Stimulated activated CD4-positive, alpha-beta T cell treated with anti-CD3 and anti-CD28 coated beads, TNF-alpha, amount 100 ng/mL, for 4 hours (primary cell): ENCODE measurements at places on chromosomes 3 and 15.

DNA sequence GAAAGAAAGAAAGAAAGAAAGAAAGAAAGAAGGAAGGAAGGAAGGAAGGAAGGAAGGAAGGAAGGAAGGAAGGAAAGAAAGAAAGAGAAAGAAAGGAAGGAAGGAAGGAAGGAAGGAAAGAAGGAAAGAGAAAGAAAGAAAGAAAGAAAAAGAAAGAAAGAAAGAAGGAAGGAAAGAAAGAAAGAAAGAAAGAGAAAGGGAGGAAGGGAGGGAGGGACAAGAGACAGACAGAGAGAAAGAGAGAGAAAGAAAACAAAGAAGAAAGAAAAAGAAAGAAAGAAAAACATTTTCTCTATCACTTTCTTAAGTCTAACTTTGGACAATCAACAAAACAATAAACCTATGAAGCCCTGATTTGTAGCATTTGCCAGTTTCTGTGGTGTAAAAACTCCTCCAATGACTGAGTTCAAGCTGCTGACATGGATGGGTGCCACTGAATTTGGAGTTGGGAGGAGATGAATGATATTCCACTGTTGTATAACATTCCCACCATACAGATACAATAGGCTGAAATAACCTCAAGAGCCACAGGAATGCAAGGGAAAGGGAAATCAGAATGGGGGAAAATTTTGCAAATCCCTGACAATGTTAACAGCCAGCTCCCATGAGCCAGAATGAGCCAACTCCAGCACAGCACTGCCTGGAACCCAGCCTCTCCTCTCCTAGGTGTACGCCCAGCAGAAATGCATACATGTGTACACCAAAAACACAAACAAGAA is 15.0 kb upstream of the RTP3 start:
- DNase-seq, result no peak

DNA sequence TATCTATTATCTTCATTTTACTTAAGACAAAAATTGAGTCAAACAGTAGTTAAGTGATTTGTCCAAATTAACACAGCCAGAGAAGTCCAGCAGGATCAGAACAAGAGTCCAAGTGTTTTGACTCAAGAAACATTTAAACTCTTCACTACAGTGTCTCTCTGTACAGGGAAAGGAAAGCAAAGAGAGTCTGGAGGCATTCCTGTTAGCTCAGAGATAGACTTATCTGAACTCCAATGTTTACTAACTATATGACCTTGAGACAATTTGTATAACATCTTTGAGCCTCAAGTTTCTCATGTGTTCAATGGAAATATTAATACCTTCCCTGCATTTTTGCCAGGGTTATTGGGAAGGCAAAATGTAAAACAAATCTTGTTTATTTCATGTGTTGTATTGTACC is 849.1 kb downstream of the DIPK2A start:
- no peak for DNase-seq

GRCh38 chr3:151227266-151227806 is 24.3 kb upstream of the GPR171 start:
- DNase-seq, result no peak

DNA sequence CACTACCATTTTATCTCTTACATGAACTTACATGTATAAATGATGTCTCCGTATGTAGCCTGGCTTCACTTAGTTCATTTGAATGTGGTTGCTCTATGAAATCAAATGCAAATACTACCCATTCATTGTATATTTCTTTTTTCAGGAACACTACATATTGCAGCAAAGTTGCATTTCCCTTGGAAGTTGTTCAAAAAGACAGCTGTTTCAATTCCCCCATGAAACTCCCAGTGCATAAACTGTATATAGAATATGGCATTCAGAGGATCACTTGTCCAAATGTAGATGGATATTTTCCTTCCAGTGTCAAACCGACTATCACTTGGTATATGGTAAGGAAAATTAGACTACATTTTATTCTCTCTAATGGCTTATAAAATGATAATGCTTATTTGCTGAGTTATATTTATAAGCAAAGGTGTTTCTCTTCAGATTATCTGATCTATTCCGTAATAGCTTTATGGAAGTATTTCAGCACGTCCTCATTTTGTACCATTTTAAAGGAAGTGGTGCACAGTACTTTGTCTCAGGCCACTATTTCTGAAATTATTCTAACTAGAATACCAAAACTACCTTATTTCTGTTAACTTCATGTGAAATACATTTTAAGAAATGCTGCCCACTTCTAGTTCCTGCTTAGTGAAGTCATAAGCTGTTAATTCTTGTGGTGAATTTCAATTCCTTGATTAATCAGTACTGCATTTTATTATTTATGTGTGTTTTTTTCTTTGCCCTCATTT is 95.1 kb downstream of the IL1RAP start:
- DNase-seq, result no peak

GRCh38 chr15:25241241-25241801 is 197.5 kb downstream of the UBE3A start:
- no peak for DNase-seq

GRCh38 chr3:48285132-48285531 is 44.2 kb downstream of the ZNF589 start:
- no peak for DNase-seq

- DNase-seq, result no peak
Observed at GRCh38 chr3:172646439-172647015, 64.3 kb downstream of the NCEH1 start.

- DNase-seq, result peak; percentile 81
Observed at GRCh38 chr3:15271785-15272381, 60.5 kb downstream of the SH3BP5 start.

GRCh38 chr3:89184151-89184995 is 77.0 kb downstream of the EPHA3 start:
- DNase-seq, result no peak

- DNase-seq, result no peak
Observed at GRCh38 chr3:126067959-126068358, 16.0 kb downstream of the SLC41A3 start.

GRCh38 chr3:177418787-177419186 is 221.5 kb upstream of the TBL1XR1 start:
- DNase-seq, result no peak

DNA sequence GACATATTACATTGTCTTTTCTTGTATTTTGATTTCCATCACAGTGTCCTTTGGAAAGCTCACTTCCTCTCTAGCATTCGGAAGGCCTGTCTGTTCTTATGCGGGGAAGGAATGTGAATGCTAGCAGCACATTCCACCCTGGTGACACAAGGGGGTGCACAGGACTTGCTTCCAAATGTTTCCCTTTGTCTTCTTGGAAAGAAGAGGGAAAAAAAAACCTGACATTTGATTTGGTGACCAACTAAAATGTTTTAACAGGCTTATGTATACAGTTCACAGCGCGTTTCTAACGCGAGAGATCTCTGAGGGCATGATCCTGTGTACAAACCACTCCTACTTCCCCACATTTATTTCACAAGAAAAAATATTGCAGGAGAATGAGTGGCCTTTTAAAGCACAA is 107.6 kb upstream of the FXR1 start:
- no peak for DNase-seq

DNA sequence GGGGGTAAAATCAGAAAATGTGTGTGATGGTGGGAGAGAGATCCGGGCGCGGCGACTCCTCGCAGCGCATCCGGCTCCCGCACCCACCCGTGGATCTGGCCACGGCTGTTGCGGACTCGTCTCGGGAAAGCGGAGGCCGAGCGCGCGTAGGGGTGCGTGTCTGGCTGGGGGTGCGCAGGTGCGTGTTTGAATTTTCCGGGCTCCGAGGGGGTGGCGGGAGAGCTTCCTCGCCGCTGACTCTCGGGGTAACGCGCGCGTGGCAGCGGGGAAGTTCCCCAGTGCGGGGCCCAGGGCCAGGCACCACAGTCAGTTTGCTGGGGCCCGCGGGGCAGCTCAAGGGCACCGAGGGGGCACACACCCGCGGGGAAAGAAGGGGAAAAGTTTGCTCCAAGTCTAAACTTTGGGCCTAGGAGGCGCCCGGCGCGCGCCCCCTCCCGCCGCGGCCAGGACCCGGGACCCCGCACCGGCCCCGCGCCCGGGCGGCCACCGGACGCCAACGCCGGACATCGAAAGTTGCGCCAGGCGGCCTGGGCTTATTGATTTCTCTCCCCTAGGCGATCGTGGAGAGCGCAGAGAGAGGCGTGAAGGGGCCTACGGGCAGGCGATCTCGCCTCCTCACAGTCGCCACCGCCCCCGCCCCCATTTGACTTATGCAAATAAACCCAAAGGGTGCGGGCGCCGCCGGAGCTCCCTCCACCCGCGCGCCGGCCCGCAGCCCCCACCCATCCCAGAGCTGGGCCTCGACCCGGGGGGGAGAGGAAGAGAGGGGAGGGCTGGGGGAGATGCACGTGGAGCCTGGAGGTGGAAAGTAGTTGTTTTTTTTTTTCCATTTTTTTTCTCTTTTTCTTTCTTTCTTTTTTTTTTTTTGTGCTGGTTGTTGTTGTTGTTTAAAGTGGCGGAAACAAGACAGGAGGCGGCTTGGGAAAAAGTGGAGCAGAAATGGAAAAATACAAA is 639 bp downstream of the FOXP1 start:
- peak; percentile 62 for DNase-seq

DNA sequence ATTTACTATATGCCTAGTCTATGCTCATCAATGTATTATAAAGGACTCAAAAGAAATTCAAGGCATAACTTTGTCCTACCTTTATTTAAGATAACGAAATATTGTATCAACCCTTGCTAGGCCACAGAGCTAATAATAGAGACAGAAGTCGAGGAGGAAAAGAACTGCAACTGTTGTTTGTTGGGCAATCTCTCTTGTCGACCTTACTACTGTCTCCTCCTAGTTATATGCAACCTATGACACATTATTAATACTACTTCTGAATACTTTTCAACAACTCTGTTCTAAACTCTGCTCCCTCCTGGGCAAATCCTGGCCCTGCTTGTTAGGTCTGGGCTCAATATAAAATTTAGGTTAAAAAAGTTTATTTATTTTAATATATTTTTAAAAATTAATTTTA is 24.6 kb downstream of the SPPL2A start:
- no peak for DNase-seq

DNA sequence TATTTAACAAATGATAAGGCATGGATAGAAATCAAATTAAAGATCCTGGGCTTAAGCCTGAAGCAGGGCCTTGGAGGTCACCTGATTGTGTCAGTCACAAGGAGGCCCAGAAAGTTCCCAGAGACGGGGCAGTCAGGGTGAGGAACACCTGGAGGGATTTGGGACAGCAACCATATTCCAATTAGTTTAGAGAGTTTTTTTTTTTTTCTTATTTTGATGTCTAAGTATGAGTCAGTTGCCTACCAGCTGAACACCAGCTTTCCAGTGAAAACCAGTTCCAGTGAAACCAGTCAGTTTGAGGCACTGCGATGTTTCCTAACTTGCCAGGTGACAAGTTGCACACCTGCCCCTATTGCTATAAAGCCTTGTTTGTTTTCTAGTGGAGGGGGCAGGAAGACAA is 350.7 kb upstream of the AZI2 start:
- no peak for DNase-seq

GRCh38 chr3:130946882-130947281 is 53.0 kb downstream of the ATP2C1 start:
- no peak for DNase-seq

DNA sequence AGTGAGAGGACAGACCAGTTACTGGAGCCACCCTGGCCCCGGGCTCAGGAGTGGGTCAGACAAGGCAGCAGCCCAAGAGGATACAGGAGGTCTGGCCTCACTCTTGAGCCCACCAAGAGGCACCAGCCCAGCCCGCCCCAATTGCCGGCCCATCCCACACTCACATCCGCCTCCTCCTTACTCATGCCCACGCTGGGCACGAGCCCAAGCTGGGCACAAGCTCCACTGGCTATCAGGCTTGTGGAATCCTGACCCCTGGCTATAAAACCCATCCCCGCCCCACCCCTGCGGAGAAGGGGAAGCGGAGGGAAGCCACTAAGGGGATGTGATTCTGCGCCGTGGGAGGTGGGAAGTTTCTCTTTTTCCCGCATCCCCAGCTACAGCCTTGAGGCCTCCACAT is 25.9 kb downstream of the ADCY5 start:
- DNase-seq, result no peak

DNA sequence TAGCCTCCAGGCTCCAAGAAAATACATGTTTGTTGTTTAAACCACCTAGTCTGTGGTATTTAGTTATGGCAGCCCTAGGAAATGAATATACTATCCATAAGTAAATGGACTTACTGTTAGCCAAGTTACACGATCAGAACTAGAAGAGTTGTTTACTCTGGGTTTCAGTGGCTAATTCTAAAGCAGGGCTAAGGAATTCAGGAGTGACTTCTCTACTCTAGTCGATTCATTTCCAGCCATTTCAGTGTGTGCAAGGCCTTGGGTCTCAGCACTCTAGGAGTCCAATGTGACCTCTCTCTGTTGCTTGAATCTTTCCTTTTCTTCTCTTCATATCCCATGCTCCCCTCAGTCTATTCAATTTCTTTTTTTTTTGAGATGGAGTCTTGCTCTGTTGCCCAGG is 66.7 kb downstream of the BHLHE40 start:
- DNase-seq, result no peak

DNA sequence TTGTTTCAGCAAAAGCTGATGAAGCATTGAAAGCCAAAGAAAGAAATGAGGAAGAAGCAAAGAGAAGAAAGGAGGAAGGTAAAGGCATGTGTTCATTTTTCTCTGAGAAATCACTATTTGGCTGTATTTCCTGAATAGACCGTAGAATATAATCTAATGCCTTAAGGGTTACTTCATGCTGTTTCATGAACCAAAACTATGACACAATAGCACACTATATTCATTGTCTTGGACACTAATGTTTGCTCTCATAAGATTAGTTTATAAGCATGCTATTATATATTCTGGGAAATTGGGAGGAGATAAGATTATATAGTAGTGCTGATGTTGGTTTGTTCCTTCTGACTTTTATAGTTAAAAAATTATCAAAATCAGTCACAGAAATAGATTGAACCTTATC is 110.1 kb upstream of the MLF1 start:
- no peak for DNase-seq

- no peak for DNase-seq
Observed at GRCh38 chr3:172527306-172527705, 4.1 kb upstream of the TNFSF10 start.

GRCh38 chr3:184082465-184082864 is 14.4 kb upstream of the HTR3E start:
- no peak for DNase-seq

GRCh38 chr3:138195481-138195880 is 8.4 kb downstream of the ARMC8 start:
- DNase-seq, result no peak

- no peak for DNase-seq
Observed at GRCh38 chr15:94740469-94740868, 509.1 kb downstream of the MCTP2 start.

- no peak for DNase-seq
Observed at GRCh38 chr3:140187656-140188221, 252.8 kb downstream of the CLSTN2 start.

- no peak for DNase-seq
Observed at GRCh38 chr15:37695719-37696118, 238.7 kb upstream of the TMCO5A start.

DNA sequence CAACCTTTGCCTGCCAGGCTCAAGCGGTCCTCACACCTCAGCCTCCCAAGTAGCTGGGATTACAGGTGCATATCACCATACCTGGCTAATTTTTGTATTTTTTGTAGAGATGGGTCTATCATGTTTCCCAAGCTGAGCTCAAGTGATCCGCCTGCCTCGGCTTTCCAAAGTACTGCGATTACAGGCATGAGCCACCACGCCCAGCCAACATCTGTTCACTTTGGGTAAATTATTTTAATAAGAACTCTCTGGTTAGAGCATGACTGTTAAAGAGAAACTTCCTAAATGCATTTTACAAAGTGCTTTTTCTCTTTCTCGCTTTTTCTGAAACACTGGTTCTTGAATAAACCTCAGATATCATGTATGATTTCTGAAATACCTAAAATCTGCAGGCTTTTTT is 172.5 kb downstream of the PTPRG start:
- DNase-seq, result no peak
